Liver (tissue), 10 donors: ENCODE measurements at places on chromosomes 11 and 22. TPM values are rescaled to one million over a fixed set of nuclear protein-coding genes. Genes with fewer than 3 reads are reported as not detected.

- H3K27me3 ChIP-seq: no peaks in the 10 kb centered on the region
- DNase-seq: no peak
- peaks cover 4% of the 10 kb centered on the region for H3K36me3 ChIP-seq
- H3K4me3 ChIP-seq: no peak overlapping the region
- H3K27ac ChIP-seq: no peak overlapping the region
These were observed 79.9 kb upstream of the RAB1B start for GRCh38 chr11:66188580-66188979.

- no peaks in the 10 kb centered on the region for H3K27me3 ChIP-seq
- no peaks in the 10 kb centered on the region for H3K36me3 ChIP-seq
- peaks cover 4% of the 10 kb centered on the region for H3K4me1 ChIP-seq
- H3K27ac ChIP-seq: no peak overlapping the region
These were observed 52.5 kb downstream of the TRIM44 start for GRCh38 chr11:35714882-35715627.

GRCh38 chr22:35904336-35904692, 124.3 kb downstream of the RBFOX2 start:
- DNase-seq: no peak
- no peaks in the 10 kb centered on the region for H3K27me3 ChIP-seq
- no peak overlapping the region for H3K27ac ChIP-seq
- no peak overlapping the region for H3K4me3 ChIP-seq
- H3K4me1 ChIP-seq: peaks cover 18% of the 10 kb centered on the region

The OTOG gene
- not detected for total RNA-seq

The OR5B12 gene
- total RNA-seq: not detected

The OR11H1 gene
- not detected for total RNA-seq
